ENCODE measurements at places on chromosomes 11 and 22.

DNA sequence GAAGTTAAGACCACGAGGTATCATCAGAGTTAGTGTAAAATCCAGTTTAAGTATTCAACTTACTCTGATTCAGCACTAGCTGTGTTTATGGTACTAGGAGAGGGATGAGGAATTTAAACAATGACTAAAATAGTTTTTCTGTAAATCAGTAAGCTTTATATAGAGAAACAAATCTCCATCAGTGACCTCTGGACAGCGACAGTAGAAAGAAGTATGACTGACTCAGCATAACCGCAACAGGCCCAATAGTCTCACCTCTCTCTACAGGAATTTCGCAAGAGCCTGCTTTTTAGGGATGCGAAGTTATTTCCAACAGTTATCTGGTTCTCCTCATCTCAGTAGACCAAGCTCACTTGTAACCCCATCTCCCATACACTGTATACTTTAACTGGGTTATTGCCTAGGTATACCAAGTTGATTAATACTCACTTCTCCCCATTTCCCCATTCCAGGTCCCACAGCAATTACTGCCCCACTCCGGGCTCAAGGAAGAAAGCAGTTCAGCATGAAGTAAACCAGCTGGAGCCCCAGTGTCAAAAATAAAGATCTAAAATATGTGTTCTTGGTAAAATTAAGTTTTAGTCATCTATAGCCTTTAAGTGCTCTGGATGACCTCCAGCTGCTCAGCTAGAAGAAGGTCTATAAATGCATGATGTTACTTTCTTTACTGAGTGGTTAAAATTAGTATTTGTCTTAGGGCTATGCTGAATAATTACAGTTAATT lies 770.6 kb upstream of the CCDC90B start:
- no peak for DNase-seq

DNA sequence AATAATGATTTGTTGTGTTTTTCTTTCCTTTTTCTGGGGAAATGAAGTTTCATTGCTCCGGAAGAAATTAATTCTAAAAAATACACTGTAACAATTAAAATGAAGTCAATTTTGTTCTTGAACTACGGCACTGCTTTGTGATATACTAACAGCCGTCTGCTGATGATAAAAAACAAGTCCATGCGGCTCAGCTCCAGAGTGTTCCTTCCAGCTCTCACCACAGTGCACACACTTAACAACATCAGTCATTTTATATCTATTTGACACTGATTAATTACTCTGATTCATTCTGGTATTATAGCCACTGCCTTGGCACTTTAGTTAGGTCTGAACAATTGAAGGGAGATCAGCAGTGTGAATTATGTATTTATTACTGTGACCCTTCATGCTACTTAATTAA lies 97.4 kb upstream of the SLC6A5 start:
- no peak for DNase-seq

DNA sequence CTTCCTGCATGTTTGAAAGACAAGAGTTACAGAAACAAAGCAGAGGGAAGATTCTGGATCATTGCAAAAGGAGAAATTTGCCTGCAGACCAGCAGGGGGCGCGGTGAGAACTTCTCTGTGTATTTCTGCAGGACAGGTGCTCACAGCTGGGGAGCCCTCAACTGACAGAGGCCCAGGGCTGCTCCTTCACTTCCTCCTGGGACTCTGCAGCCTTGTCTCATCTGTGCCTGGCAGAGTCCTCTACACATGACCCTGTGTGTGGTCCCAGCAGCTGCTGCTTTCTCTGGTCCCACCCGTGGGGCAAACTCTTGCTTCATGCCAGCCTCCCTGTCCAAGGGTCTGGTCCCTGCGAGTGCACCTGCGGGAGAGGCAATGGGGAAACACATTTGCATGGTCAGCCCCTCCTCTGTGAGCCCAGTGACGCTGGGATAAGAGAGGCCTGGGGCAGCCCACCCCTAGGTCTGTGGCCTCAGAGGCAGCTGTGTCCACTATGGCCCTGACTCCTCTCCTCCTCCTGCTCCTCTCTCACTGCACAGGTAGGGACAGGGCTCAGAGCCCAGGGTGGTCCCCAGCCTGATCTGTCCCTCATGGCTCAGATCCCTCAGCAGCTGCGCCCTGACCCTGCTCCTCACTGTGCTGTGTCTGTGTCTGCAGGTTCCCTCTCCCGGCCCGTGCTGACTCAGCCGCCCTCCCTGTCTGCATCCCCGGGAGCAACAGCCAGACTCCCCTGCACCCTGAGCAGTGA lies 43.2 kb upstream of the VPREB1 start:
- DNase-seq = no peak

DNA sequence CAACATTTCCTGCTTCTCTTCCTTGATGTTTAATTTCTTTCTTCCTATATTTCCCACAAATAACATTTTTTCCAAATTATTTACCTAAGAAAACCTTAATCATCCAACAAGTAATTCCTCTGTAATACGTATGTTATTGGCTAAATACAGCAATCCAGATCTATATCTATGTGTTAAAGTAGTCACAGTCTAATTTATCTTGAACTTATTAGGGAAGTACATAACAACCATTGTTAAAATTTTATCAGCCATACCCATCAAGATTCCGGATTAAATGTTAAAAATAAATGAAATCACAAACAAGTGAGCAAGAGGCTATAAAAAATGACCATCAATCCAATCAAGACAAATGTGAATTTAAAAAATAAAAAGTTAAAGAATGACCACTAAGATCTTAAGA lies 36.5 kb downstream of the RRAS2 start:
- DNase-seq = no peak

GRCh38 chr22:44567846-44568493 lies 69.9 kb upstream of the RTL6 start:
- no peak for DNase-seq

DNA sequence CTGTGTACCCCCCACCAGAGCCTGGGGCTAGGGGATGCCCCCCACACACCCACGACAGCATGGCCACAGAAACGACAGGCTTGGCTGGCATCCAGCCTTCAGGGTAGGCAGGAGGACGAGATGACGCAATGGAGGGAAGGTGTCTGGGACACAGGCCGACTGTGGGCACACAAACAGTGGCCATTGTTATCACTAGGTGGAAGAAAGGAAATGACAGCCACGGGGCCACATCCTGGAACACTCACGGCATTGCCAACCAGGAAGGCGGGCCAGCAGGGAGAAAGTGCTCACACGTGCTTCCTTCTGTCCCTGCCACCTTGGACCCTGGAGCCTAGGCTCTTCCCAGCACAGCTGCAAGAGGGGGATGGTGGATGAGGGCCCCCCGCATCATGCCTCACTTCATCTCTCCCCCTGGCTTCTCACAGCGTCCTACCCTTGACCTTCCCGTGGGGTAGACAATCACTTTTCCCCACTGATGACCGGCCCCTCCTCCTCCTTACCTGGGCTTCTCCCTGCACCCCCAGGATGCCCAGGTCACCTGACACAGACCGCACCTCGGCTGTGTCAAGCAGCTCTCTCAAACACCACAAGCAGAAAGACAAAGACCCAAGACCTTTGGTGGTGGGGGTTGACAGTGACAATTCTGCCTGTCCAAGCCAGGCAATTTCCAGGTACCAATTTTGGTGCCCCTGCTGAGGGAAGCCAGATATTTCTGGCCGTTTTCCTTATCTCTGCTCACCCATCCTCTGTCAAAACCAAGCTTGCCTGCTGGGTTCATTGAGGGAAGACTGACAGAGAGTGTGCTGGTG lies 8.6 kb downstream of the PLA2G6 start:
- DNase-seq = no peak

DNA sequence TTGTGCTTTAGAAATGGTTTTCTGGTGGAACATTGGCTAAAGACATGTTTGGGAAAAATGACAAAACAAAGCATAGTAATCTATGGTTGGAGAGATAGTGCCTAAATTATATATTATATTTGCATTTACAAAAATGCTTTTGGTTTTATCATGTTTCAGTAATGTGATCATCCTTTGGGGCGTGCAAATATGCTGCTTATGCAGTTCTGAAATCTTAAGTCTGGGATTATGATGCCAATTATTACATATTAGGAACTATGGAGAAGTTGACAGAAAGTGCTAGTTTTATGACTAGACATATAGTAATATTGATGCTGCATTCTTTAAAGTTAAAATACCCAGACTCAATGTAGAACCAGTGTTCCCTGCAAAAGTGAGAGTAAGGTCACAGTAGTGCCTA lies 655.0 kb downstream of the METTL15 start:
- no peak for DNase-seq

DNA sequence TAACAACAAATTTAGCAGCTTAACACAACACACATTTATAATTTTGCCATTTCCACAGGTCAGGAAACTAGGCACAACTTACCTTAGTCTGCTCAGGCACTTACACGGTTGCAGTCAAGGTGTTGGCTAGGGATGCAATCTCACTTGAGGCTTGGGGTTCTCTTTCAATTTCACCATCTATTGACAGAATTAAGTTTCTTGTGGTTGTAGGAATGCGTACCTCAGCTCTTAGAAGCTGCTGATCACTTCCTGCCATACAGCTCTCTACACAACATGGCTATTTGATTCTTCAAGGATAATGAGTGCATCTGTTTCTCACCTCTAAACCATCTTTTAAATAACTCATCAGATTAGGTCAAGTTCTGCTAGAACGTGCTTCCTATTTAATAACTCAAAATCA lies 968.1 kb downstream of the LRRC4C start:
- DNase-seq = no peak

DNA sequence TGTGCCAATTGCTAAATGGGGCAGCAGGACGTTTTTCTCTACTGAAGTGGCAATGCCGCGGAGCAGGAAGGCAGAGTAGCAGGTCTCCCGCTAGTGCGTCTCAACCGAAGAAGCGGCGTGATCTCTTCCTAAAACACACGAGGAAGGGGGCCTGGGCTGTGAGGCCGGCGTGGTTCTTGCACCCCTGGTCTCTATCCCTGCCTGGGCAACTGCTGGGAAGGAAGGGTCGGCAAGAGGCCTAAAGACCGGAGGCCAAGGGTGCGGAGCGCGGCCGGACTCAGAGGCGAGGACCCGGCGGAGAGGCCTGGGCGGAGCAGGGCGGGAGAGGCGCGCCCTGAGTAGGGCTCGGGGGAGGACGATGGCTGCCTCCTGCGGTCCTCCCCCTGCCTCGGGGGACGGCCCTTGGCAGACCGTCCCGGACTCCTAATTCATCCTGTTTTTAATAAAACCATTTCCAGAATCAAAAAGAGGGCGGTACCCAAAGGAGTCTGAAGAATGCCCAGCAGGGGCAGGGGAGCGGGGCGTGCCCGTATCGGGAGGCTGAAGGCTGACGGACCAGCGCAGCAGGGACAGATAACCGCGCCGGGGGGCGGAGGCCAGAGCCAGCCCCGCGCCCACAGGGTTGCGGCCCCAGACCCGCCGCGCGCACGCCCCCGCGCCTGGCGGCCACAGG lies 572 bp upstream of the APLP2 start:
- DNase-seq = peak; percentile 52

DNA sequence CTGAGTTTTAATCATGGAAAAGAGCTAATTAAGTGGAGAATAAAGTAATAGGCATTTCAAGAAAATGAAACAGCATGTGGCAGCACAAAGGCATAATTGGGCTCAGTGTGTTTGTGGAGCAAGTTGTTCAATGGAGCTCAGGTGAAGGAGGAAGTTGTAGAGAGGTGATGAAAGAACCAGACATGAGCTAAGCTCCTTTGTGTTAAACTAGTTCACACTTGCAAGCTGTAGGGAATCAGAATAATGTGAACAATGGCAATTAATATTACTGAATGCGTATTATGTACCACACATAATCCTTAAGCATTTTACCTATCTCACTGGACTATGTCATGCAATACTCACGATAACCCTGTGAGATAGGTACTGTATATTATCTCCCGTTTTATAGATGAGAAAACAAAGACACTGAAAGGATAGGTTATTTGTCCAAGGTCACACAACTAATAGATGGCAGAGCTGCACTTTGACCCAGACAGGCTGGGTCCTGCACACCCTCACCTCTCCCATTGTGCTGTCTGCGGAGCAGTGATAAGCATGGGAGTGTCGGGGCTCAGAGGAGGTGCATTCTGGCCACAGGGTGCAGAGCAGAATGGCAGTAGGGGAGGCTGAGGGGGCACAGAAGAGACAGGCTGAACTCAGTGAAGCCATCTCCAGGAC lies 8.9 kb downstream of the OLFML1 start:
- DNase-seq = no peak

GRCh38 chr11:8871171-8871775 lies 39.7 kb upstream of the AKIP1 start:
- no peak for DNase-seq

DNA sequence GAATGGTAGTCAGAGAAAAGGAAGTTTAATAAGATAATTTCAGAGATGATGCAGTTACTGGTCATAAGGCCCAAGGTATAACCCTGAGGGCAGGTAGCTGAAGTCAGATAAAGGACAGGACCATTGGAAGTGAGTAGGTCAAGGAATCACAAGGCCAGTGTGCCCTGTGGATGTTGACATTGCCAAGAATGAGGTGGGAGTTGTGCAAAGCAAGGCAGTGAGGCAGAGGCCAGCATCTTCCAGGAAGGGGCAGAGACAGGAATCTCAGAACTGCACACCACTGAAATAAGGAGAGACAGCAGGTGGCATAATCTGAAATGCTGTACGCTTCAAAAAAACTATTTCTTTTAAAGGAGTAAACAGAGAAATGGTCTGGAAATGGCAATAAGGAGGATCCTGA lies 61.4 kb downstream of the ABTB2 start:
- DNase-seq = no peak

GRCh38 chr11:37450613-37451012 lies 852.6 kb upstream of the RAG2 start:
- no peak for DNase-seq

DNA sequence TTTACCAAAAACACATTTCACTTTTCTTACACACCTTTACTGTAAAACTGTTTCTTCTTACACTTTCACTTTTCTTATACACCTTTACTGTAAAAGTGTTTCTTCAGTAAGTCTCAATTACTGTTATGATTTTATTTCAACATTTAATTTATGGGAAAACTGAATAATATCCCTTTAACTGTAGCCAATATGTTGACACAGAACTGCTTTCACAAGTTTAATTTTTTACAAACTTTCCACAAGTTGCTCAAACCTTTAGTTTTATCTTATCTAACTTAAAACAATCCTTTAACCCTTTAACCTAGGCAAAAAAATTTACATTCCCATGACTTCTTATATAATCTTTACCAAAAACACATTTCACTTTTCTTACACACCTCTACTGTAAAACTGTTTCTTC lies 63.3 kb upstream of the OR5AN1 start:
- DNase-seq = no peak

DNA sequence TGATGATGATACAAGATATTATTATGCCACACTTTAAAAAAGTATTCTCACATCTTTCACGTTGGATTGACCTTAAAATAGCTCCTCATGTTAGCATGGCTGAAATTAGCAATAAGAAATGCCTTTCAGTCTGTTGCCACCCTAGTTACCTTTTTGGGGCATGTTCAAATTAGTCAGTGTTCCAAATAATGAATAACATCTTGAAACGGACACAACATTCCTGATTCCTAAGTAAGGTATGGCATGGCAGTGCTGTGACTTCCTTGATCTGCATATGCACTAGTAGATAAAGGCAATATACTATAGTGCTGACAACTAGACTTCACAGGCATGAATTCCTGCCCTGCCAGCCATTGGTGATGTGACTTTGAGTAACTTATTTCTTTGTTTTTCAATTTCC lies 914.5 kb downstream of the METTL15 start:
- no peak for DNase-seq

- DNase-seq = no peak
These were observed 20.1 kb downstream of the TMEM218 start for GRCh38 chr11:125091247-125091876.

- DNase-seq = no peak
These were observed 81.6 kb upstream of the SEPTIN5 start for GRCh38 chr22:19632668-19633148.

GRCh38 chr11:69274531-69275016 lies 19.4 kb upstream of the MYEOV start:
- no peak for DNase-seq

Measured in activated CD4-positive, CD25-positive, alpha-beta regulatory T cell (primary cell).